ENCODE measurements at places on chromosomes 5 and 9.

GRCh38 chr5:3596857-3597166 lies 1.2 kb downstream of the IRX1 start:
- no peak for DNase-seq

DNA sequence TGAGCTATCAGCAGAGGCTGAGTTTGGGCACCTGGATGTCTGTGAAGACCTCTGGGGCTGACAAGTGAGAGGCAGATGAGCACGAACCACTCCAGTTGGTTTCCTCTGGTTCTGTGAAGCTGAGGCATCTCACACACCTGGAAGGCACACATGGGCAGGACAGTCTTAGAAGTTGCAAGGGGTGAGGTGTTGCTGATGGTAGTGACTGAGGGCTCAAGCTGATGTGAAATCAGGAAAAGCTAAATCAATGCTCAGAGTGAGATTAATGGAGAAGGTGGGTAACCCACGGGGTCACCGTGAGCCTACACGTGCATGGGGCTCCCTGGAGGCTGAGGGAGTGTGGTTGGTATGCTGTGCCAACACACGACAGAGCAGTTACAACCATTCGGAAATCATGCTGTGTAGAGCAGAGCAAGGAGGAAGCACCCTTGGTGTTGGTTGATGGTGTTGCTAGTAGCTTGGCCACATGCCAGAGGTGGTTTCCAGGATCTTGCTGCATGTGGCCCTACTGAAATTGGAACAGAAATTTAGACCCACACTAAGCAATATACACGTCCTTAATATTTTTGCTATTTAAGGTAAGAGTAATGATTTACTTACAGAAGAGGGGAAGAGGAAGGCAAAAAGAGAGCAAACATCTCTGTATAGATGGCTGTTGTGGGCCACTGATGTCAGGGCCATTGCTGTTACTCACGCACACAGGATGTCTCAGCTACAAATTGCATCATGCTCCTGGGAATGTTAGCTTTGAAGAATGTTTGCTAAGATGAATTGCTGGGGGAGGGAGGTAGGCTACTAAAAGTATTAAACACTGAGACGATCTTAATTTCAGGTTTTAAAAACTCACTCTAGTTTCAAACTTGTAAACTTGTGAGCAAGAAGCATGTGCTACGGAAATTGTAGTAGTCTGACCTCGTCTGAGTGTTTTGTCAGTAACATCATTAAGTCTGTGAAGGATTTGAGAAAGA lies 170.5 kb downstream of the ARHGEF28 start:
- DNase-seq, result no peak

DNA sequence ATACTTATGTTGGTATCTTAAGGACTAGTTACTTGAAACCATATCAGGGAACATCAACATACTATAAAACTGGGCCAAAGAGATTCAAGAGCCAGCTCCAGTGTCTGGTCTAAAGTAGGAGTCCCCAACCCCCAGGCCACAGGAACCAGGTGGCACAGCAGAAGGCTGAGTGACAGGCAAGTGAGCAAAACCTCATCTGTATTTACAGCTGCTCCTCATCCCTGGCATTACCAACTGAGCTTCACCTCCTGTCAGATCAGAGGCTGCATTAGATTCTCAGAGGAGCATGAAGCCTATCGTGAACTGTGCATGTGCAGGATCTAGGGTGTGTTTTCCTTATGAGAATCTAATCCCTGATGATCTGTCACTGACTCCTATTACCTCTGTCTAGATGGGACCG lies 581.6 kb upstream of the CDH9 start:
- no peak for DNase-seq

GRCh38 chr9:77951369-77951768 lies 80.2 kb downstream of the GNAQ start:
- no peak for DNase-seq

DNA sequence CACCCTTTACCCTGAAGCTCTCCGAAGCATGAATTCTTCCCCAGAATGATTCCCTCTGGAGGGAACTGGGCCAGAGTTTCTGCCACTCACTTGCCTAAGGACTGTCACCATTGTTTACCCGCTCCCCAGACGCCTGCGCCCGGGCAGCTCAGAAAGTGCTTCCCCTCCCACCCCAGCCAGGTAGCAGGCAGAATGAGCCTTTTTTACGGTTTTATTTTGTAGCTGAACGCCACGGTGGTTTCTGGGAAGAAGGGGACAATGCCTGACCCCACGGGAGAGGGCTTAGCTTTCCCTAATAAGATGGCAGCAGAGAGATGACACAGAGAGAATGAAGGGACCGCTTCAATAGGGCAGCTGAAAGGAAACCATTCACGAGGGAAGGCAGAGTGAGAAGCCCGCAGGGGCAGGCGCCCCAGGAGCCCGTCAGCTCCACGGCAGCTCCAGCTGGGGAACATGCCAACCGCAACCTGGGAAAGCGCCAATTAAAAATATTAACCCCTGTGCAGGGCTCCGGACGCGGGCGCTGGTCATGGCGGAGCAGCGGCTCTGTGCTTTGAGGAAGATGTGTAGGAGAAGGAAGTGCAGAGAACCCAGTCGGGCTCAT lies 20.4 kb upstream of the NTNG2 start:
- DNase-seq, result no peak

GRCh38 chr9:5719100-5719926 lies 90.4 kb downstream of the RIC1 start:
- DNase-seq, result no peak

DNA sequence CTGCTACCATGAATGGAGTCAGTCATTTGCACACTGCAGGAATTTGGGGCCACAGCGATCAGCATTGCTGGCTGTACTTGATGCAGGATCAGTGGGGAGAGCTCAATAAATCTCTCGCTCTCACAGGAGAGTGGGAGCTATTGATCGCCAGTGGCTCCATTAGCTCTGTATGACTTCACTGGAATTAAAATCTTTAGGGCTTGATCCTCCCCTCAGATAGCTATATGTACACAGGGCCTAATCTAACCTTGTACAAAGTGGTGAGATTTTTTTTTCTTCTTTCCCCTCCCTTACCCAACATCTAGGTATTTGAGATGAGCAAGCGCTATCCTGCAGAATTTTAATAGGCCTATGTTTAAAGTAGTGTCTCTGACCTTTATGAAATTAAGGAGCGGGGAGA lies 84.9 kb downstream of the IZUMO3 start:
- DNase-seq, result no peak

- DNase-seq, result no peak
Observed at GRCh38 chr5:159504106-159504856, 174.0 kb upstream of the IL12B start.

- no peak for DNase-seq
Observed at GRCh38 chr5:34498572-34498971, 157.6 kb upstream of the RAI14 start.

DNA sequence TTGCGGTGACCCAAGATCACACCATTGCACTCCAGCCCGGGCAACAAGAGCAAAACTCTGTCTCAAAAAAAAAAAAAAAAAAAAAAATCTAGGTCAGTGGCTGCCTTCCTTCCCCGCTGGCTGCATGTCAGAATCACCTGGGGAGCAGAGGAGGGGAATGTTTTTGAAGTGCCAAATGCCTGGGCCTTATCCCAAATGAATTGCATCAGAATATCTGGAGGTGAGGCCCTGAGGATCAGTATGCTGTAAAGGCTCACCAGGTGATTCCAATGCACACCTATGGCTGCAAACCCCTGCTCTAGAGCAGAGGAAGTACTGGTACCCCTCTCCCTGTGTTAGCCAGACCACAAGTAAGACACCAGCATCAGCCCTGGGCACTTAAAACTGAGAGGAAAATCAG lies 44.7 kb upstream of the GABRP start:
- no peak for DNase-seq

All from left forelimb (tissue), 1 donor.